ENCODE measurements at places on chromosomes 6 and 20. TPM values are rescaled to one million over a fixed set of nuclear protein-coding genes. Genes with fewer than 3 reads are reported as not detected.

DNA sequence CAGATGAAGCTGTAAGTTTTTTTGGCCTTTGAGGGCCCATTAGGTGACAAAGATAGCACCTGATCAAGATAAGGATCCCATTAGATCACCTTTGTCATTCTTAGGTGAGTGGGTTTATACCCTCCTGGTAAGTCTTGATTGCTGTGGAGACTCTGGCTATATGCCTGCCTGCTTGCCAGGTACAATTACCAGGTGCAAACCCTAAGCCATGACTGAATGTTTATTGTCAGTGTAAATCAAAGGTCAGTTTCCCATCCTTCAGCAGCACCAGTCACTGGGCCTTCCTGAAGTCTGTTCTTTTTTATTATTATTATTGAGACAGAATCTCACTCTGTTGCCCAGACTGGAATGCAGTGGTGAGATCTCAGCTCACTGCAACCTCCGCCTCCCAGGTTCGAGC lies 106.4 kb upstream of the FOXO3 start:
- H3K27me3 ChIP-seq: no peaks in the 10 kb centered on the region
- DNase-seq: no peak
- no peaks in the 10 kb centered on the region for H3K36me3 ChIP-seq
- H3K27ac ChIP-seq: no peak overlapping the region

DNA sequence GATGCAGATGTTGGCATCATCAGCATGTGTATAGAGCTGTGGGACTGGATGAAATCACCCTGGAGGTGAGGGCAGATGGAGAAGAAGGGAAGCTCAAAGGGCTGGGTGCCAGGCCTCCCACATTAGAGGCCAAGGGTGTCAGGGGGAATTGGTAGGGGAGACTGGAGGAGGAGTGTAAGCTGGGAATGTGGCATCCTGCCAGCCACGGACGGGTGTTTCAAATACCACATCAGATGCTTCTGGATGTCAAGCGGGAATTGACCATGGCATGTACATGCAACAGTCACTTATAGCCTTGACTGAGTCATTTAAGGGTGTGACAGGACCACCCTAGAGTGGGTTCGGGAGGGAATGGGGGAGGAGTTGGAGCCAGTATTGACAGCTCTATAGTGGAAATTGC lies 9.6 kb downstream of the ERGIC3 start:
- H3K27me3 ChIP-seq: no peaks in the 10 kb centered on the region
- H3K4me1 ChIP-seq: no peaks in the 10 kb centered on the region
- no peak overlapping the region for H3K27ac ChIP-seq
- peaks cover 8% of the 10 kb centered on the region for H3K36me3 ChIP-seq
- DNase-seq: no peak

GRCh38 chr20:45489083-45489531 lies 19.6 kb downstream of the WFDC2 start:
- H3K4me3 ChIP-seq: no peak overlapping the region
- peaks cover 2% of the 10 kb centered on the region for H3K27me3 ChIP-seq
- no peaks in the 10 kb centered on the region for H3K4me1 ChIP-seq
- H3K36me3 ChIP-seq: no peaks in the 10 kb centered on the region

- peaks cover 12% of the 10 kb centered on the region for H3K4me1 ChIP-seq
- no peak overlapping the region for H3K4me3 ChIP-seq
- no peak overlapping the region for H3K27ac ChIP-seq
- DNase-seq: no peak
Measured at GRCh38 chr20:38216746-38217595, 43.6 kb downstream of the KIAA1755 start.

DNA sequence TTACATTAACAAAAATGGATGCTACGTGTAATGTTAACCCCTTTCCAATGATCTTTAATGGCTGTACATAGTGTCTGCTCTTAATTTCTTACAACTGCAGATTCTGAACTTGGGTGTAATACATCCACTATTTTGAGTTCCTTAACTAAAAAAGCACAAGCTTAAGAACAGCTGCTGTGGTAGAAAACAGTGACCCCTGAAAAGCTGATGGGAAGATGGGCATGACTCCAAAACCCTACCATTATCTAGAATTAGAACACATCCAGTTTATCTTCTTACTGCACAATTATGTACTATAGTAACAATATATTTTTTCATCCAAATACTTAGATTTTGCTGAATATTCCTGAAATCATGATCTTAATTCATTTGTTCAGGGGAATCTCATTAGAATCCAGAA lies 49.3 kb downstream of the LYRM4 start:
- no peaks in the 10 kb centered on the region for H3K27me3 ChIP-seq
- no peak overlapping the region for H3K4me3 ChIP-seq
- H3K36me3 ChIP-seq: no peaks in the 10 kb centered on the region
- H3K4me1 ChIP-seq: no peaks in the 10 kb centered on the region
- H3K27ac ChIP-seq: no peak overlapping the region
- no peak for DNase-seq

- no peaks in the 10 kb centered on the region for H3K27me3 ChIP-seq
- no peak overlapping the region for H3K4me3 ChIP-seq
- H3K36me3 ChIP-seq: no peaks in the 10 kb centered on the region
- peaks cover 3% of the 10 kb centered on the region for H3K4me1 ChIP-seq
- no peak for DNase-seq
Measured at GRCh38 chr6:56242346-56242745, 5.0 kb downstream of the COL21A1 start.

GRCh38 chr6:31336896-31337496 lies 20.0 kb downstream of the HLA-B start:
- no peak overlapping the region for H3K4me3 ChIP-seq
- H3K27ac ChIP-seq: no peak overlapping the region
- no peaks in the 10 kb centered on the region for H3K27me3 ChIP-seq
- H3K36me3 ChIP-seq: no peaks in the 10 kb centered on the region

- H3K36me3 ChIP-seq: no peaks in the 10 kb centered on the region
- H3K27me3 ChIP-seq: no peaks in the 10 kb centered on the region
- no peaks in the 10 kb centered on the region for H3K4me1 ChIP-seq
- no peak overlapping the region for H3K4me3 ChIP-seq
- DNase-seq: no peak
Measured at GRCh38 chr20:52236292-52236691, 44.7 kb upstream of the ZFP64 start.

The PBOV1 gene
- total RNA-seq: not detected

The NRSN1 gene
- total RNA-seq: not detected
